ENCODE measurements at places on chromosomes 4 and X. TPM values are rescaled to one million over a fixed set of nuclear protein-coding genes. Genes with fewer than 3 reads are reported as not detected.

The FAM120C gene
- 10.4 TPM for total RNA-seq

The SPANXA1 gene
- total RNA-seq = not detected

The AREG gene
- 14.6 TPM for total RNA-seq

The KLB gene
- 0.87 TPM for total RNA-seq

The TLR2 gene
- total RNA-seq = 94.0 TPM

The RPA4 gene
- total RNA-seq = 1.3 TPM

The PWWP3B gene
- 1.1 TPM for total RNA-seq

The NUDT10 gene
- not detected for total RNA-seq

The PNMA6A gene
- total RNA-seq = 0.87 TPM

The ARX gene
- total RNA-seq = not detected

The F8A1 gene
- 42.9 TPM for total RNA-seq
